ENCODE measurements at places on chromosomes 4 and X.

GRCh38 chrX:86102341-86102740, 45.9 kb upstream of the DACH2 start:
- no peak for DNase-seq

GRCh38 chr4:169039251-169039954, 29.3 kb upstream of the CBR4 start:
- DNase-seq: no peak

- DNase-seq: no peak
These were observed 1.2 kb downstream of the RASL11B start for GRCh38 chr4:52863324-52863723.

DNA sequence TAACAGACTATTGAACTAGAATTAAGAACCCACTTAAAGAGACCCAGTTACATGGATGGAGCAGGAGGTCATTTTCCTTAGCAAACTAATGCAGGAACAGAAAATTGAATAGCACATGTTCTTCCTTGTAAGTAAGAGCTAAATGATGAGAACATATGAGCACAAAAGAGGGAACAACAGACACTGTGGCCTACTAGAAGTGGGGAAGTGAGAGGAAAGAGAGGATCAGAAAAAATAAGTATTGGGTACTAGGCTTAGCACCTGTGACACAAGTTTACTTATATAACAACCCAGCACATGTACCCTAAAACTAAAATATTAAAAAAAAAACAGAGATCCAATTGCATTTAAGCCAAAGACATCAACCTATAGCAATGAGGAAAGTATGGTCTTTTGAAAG, 26.2 kb downstream of the ARAP2 start:
- DNase-seq: no peak

- DNase-seq: no peak
These were observed 57.9 kb upstream of the TEX13D start for GRCh38 chrX:124274438-124275181.

DNA sequence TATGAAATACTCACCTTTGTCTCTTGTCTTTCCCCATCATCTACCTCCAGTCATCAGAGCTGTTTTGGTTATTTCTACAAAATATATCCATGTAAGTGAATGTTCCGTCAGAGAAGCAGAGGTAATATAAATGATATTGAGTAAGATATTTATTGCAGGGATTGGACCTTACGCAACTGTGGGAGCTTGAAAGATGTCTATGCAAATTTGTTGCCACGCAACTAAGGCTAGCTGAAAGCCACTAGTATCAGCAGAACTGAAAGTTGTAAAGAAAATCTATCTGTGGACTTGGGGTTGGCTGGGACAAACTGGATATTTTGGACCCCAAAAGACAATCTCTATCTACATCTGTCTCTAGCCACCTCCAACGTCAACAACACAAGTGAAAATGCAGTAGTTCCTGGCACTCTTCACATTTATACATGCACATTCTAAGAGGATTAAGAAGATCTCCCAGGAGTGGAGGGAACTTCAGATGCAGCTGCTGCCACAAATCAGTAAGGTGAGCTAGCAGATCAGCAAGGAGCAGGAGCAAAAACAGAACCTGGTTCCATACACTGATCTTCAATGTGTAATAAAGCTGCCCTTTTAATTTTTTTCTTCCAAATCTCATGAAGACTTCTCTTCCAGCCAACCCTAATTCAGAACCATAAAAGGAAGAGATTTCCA, 8.5 kb upstream of the CCSER1 start:
- DNase-seq: no peak

GRCh38 chrX:136021903-136022302, 36.7 kb downstream of the SLC9A6 start:
- no peak for DNase-seq

DNA sequence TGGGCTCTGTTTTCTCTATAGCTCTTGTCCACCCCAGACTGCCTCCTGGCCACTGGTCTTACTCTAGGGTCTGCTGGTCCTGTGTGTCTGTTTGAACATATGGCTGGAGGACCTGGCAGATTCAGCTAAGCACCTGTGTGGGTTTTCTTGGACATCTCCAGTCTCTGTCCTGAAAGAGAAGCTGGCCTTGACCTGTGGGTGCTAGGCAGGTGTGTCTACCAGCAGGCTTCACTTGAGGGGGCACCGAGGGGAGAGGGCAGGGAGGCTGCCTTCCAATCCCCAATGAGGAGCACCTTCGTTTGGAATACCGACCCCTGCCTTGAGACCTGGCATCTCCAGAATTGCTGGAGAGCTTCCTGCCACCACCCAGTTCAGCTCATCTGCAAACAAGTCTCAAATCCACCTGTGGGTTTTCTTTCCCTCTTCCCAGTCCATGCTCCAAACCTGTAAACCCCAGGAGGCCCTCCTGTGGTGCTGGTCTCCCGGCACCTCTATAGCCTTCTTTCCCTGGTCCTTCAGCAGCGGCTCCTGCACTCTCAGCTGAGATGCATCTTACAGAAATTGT, 45.2 kb downstream of the HTRA3 start:
- no peak for DNase-seq

- DNase-seq: no peak
These were observed 106.9 kb downstream of the SMIM20 start for GRCh38 chr4:26020881-26021280.

DNA sequence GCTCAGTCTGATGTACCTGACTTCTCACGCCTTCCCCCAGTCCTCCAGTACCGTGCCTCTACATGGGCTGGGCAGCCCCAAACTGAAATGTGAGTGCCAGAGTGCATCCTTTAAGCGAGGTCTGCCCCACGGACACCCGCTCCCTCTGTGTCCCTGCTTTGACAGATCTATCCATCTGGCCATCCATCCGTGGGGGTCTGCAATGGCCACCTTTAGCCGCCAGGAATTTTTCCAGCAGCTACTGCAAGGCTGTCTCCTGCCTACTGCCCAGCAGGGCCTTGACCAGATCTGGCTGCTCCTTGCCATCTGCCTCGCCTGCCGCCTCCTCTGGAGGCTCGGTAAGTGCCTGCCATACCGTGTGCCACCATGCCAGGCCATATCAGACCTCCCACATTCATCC, 827 bp downstream of the PORCN start:
- DNase-seq: no peak

All from kidney tubule cell (primary cell).